Purkinje cell (primary cell): ENCODE measurements at places on chromosomes 7 and 10. TPM values are rescaled to one million over a fixed set of nuclear protein-coding genes. Genes with fewer than 3 reads are reported as not detected.

The UPK3B gene
- polyA plus RNA-seq, result not detected in 2 replicates

The KCP gene
- 0.13 and 0.17 TPM in 2 replicates for polyA plus RNA-seq

The PRPS1L1 gene
- polyA plus RNA-seq, result not detected in 2 replicates

The UNCX gene
- 0.12 TPM in 1 of 2 replicates, not detected in the other for polyA plus RNA-seq

The CLRN3 gene
- polyA plus RNA-seq, result not detected in 2 replicates

The CTAGE8 gene
- polyA plus RNA-seq, result not detected in 2 replicates

The SLC26A5 gene
- not detected in 2 replicates for polyA plus RNA-seq

The SPACDR gene
- polyA plus RNA-seq, result 0.66 and 1.3 TPM in 2 replicates

The CALML3 gene
- 0.08 and 0.17 TPM in 2 replicates for polyA plus RNA-seq

The TEX36 gene
- polyA plus RNA-seq, result not detected in 2 replicates

The ENKUR gene
- 7.7 and 8.3 TPM in 2 replicates for polyA plus RNA-seq

The SUGCT gene
- 1.4 and 2.2 TPM in 2 replicates for polyA plus RNA-seq

The LRRD1 gene
- not detected in 2 replicates for polyA plus RNA-seq

The CCDC7 gene
- polyA plus RNA-seq, result 9.8 and 13.4 TPM in 2 replicates

The SEMA3A gene
- polyA plus RNA-seq, result 17.0 and 19.6 TPM in 2 replicates

The NKX6-2 gene
- polyA plus RNA-seq, result 631 and 1,159 TPM in 2 replicates

The CPVL gene
- polyA plus RNA-seq, result not detected in 2 replicates

The PDGFA gene
- polyA plus RNA-seq, result 54.9 and 56.7 TPM in 2 replicates

The PLAU gene
- polyA plus RNA-seq, result not detected in 2 replicates

The OR2F2 gene
- not detected in 2 replicates for polyA plus RNA-seq

The PRKAR2B gene
- polyA plus RNA-seq, result 55.7 and 56.7 TPM in 2 replicates

The RBP3 gene
- polyA plus RNA-seq, result not detected in 2 replicates

The CFAP70 gene
- 2.9 and 6.3 TPM in 2 replicates for polyA plus RNA-seq

The ING3 gene
- polyA plus RNA-seq, result 50.8 and 64.3 TPM in 2 replicates

The PCLO gene
- polyA plus RNA-seq, result 58.0 and 64.8 TPM in 2 replicates

The VSTM4 gene
- polyA plus RNA-seq, result 1.5 and 1.7 TPM in 2 replicates

The PDE6C gene
- polyA plus RNA-seq, result 0.09 TPM in 1 of 2 replicates, not detected in the other

The LRRN3 gene
- 430 and 457 TPM in 2 replicates for polyA plus RNA-seq

The CHN2 gene
- polyA plus RNA-seq, result 16.4 and 20.8 TPM in 2 replicates

The SPDYE8 gene
- not detected in 2 replicates for polyA plus RNA-seq

The IFIT1B gene
- polyA plus RNA-seq, result not detected in 2 replicates

The GSTO2 gene
- polyA plus RNA-seq, result 26.0 and 36.3 TPM in 2 replicates

The CH25H gene
- polyA plus RNA-seq, result not detected in 2 replicates

The LIPK gene
- polyA plus RNA-seq, result not detected in 2 replicates

The IPMK gene
- 2.8 and 4.3 TPM in 2 replicates for polyA plus RNA-seq

The PRRT4 gene
- 2.1 and 3.8 TPM in 2 replicates for polyA plus RNA-seq
